ENCODE measurements at places on chromosomes 2 and 18.

DNA sequence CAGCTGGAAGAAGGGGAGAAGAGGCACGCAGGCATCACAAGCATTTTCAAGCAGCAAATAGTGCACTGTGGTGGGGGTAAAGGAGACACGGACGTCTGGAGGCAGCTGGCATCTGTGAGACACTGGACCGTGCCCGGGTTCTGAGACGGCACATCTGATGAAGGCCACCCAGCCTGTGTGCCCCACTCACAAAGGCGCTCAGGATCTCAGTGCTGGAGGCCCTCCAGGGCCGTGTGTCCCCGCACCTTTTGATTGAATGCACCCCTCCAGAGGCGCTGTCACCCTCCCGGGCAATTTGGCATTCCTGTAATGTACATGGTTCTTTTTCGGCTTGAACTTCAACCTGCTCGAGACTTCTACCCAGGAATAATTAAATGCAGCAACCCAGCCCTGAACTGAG, 101.5 kb upstream of the ODC1 start:
- DNase-seq = no peak

DNA sequence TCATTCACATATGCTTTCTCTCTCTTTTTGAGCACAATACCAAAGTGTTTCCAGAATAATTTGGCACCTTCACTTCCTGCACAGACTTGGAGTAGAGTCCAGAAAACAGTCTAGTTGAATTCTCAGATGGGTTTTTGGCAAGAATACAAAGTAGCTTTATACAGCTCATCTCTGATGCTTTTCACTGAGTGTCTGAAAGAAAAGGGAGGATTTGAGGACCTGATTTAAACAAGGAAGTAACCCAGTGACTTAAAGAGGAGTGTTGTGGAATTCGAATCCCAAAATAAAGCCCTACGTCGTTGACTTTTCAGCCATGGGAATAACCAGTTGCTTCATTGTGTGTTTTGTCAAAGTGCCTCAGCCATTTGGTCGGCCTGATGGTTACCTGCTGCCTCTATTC, 31.8 kb downstream of the METAP1D start:
- no peak for DNase-seq

DNA sequence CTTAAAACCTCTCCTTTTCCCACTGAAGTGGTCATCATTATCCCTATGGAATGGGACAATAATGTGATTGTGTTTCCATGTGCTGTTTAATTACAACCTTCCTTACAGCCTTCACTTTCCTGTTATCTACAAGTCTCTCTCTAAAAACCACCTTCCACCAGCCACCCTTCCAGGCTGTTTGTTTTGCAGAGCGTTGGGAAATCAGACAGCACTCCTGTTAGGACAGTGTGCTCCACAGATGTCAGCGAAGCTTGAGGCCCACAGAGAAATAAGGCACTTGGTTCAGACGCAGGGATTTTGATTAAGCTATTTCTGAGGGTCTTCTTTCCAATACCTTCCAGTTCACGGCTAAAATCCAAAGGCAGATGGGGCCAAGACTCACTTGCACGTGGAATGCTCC, 32.3 kb upstream of the ASPRV1 start:
- no peak for DNase-seq

DNA sequence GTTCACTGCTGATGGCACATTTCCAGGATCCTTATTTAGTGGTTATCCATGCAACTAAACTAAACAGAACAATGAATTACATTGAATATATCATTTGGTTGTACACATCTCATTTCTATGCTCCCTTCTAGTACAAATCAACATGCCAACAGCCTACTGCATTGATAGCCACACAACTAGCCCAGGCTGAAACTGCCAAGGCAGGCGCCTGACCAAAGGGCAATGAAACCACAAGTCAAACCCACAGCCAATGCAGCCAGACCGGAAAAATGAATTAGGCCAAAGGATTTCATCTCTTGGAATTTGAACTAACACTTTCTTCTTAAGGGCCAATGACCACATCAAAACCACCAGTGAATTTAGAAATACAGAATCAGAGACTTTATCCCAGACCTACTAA, 196.4 kb downstream of the NOL4 start:
- DNase-seq = no peak

DNA sequence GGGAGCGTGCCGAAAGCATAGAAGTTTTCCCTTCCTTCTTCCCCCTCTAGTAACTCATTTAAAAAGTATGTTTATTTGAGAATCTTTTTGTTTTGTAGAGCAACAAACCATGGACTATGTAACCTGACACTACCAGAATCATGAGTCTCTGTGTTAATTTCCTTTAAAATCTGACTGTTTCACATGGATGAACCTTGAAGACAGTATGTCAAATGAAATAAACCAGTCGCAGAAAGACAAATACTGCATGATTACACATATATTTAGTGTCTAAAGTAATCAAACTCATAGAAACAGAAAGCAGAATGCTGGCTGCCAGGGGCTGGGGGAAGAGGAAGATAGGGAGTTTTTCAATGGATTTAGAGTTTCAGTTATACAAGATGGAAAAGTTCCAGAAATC, 32.3 kb downstream of the PTPN2 start:
- no peak for DNase-seq

GRCh38 chr2:10515887-10516286, 67.8 kb upstream of the ODC1 start:
- DNase-seq = no peak

- DNase-seq = no peak
Observed at GRCh38 chr18:5036523-5036922, 160.5 kb downstream of the AKAIN1 start.

DNA sequence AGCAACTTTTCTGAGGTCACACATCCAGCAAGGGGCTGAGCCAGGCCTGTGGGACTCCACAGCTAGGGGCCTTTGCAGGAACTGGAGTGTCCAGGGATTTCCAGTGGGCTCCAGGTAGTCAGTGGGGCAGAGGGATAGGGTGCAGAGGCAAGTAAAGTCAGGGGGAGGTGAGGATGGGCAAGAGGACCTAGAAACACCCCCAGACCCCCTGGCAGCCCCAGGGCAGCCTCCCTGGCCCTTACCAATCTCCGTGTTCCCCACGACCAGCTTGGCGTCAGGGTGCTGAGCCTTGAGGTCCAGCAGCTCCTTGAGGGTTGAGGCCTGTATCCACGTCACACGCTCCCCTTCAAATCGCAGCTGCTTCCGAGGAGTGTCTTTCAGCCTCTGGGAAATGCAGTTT, 28.4 kb downstream of the XDH start:
- DNase-seq = no peak

DNA sequence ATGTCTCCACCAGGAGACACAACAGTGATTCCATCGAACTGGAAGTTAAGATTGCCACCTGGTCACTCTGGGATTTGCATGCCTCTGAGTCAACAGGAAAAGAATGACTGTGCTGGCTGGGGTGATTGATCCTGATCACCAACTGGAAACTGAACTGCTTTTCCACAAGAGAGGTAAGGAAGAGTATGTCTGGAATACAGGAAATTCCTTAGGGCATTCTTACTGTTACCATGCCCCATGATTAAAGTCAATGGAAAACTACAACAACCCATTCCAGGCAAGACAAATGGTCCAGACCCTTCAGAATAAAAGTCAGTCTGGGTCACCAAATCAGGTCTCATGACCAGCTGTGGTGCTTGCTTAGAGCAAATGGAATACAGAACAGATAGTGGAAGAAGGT, 12.0 kb upstream of the DDX1 start:
- no peak for DNase-seq

DNA sequence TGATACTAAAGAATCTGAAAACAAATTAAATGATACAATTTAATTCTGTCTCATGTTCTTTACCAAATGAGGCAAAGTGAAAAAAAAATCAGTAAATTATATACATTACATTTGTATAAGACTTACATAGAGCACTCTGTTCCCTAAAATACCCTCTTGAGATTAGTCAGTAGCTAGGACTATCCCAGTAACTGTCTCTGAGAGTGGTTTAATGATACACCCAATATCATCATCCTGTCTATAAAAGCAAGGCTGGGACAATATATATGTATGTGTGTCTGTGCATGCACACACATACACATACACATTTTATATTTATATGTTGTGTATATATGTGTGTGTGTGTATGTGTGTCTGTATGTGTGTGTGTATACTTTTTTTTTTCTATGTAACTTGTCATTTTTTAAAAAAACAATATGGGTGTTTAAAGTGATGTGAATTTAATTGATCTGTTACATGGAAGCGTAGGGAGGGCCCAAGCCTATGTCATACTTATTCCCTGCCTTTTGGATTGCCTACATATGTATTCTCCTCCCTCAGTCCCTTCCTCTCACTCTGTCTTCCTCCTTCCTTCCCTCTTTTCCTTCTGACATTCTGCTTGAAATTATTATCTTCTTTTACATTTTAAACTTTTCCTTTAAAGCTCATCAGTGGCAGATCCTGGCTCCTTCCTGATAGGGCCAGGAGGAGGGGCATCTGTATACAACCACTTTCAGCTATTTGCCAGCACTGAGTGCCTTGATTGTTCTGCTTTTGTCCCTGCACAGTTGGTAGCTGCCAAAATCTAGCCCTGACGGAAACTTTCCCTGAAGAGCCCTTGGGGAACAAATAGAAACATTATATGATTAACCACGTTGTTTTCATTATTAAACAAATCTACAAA, 6.8 kb downstream of the ASXL3 start:
- DNase-seq = no peak

- no peak for DNase-seq
Observed at GRCh38 chr18:37666991-37667390, 101.4 kb upstream of the CELF4 start.

GRCh38 chr2:50863218-50863617, 168.7 kb downstream of the NRXN1 start:
- no peak for DNase-seq

DNA sequence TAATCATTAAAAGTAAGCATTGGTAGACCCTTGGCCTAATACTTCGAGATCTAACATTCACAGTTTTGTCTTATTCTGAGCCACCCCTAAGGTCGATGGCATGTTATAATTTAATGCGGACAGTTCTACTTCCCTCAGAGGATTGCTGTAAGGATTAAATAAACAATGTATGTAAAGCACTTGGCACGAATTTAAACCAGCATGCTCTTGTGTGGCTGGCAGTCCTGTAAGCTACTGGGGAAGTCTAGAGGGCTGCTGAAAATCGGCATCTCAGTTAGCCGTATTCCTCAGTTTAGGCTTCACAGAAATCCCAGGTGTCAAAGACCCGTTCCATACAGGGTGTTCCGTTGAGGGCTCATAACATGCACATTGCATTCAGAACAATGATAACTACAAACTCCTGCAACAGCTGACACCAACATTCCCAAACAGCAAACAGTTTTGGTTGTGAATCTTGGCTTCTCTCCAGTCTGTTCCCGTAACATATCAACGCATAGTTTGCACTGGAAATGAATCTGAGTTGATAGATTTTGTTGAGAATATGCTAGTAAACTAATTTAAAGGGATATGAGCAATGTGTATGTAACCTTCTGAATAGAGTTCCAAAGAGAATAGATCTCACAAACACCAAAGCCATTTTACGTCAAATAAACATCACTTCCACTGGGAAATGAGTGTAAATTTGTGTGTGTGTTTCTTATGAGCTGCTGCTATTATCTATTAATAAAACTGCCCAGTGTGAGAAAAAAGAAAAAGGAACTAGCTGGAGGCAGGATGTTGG, 52.2 kb upstream of the ACKR3 start:
- DNase-seq = no peak

DNA sequence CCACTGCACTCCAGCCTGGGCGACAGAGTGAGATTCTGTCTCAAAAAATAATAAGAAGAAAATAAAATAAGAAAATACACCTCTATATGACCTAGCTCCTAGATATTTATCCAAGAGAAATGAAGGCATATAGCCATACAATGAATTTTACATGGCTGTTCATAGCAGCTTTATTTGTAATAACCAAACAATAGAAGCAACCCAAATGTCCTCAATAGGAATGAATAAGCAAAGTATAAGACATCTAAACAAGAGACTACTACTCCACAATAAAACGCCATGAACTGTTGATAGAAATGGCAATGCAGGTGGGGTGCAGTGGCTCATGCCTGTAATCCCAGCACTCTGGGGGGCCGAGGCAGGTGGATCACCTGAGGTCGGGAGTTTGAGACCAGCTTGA, 31.2 kb upstream of the MYCN start:
- no peak for DNase-seq

GRCh38 chr2:129911363-129912065, 68.0 kb upstream of the RAB6C start:
- DNase-seq = no peak

GRCh38 chr2:39275016-39275415, 31.2 kb upstream of the CDKL4 start:
- no peak for DNase-seq

- no peak for DNase-seq
Observed at GRCh38 chr2:125086313-125087184, 1061.5 kb downstream of the CNTNAP5 start.

DNA sequence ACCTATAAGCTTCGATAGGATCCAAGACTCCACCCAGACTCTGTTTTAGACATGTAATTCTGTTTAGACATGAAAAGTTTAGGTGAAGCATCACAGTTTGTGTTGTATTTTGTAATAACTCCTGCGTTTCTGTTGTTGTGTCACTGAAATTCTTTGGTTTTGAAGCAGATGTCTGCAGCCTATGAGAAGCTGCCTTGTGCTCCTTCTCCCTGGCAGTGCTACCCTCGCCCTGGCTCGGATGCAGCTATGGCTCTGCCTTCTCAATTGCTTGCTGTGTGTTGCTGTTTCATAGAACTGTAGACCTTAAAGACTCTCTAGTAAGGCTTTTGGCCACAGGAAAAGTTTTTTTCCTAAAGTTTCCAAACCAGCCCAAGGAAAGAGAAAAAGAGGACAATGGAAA, 40.2 kb upstream of the ZNF638 start:
- no peak for DNase-seq

DNA sequence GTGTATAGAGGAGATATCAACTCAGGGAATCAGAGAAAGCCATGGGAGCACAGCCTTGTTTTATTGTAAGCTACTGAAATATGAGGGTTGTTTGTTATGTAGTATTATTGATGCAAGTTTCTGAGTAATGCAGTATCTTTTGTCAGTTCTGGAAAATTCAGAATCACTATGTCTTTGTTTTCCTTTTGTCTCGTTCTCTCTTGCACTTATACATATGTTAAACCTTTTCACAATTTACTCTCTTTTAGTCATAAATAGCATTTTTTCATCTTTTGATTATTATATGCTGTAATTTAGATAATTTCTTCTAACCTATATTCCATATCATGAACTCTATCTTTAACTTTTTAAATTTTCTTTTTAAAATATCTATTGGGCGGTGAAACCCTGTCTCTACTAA, 85.0 kb upstream of the COL3A1 start:
- DNase-seq = no peak

DNA sequence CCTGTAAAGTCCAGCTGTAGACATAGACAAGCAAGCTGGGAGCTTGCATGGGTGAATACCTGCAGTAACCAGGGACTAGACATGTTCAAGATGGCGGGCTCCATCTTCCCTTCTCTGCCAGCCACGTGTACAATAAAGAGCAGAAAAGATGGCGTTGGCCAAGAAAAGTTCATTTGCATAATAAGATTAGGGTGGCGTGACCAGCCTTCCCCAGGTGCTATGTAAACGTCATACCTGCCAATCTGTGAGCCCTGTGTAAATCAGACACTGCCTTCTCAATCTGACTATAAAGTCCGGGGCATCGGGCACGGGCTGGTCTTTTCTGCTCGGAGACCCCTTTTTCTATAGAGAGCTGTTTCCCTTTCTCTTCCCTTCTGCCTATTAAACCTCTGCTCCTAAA, 101.6 kb upstream of the XPO1 start:
- DNase-seq = no peak

Measured in stimulated activated CD4-positive, alpha-beta T cell treated with anti-CD3 and anti-CD28 coated beads, Interleukin-15, amount 100 ng/mL, for 1 hour (primary cell).